D721Med (cell line): ENCODE measurements at places on chromosomes 7 and 10.
A peak's percentile ranks its signal among the peaks of the same experiment; 100 is the strongest.

DNA sequence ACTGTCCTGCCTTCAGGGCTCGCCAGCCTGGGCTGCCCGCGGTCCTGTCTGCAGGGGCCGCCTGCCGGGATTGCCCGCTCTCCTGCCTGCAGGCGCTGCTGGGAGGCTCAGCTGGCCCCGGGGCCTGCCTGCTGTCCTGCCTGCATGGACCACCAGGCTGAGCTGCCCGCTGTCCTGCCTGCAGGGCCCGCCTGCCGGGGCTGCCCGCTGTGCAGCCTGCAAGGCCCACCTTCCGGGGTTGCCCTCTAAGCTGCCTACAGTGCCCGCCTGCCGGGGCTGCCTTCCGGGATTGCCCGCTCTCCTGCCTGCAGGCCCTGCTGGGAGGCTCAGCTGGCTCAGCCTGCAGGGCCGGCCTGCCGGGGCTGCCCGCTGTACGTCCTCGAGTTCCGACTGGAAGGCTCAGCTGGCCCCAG, 164.4 kb downstream of the GLRX3 start:
- DNase-seq, result no peak

DNA sequence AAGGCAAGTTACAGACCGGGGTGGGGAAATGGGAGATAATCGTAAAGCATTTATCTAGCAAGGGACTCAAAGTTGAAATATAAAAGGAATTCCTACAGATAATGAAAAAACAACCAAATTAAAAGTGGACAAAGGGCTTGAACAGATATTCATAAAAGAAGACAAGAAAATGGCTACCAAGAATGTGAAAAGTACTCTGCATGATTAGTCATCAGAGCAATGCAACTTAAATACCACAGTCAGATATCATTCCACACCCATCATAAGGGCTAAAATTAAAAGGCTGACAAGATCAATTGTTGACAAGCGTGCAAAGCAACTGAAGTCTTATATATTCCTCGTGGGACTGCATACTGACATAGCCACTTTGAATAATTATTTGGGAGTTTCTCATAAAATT, 124.6 kb upstream of the RSU1 start:
- DNase-seq, result no peak

DNA sequence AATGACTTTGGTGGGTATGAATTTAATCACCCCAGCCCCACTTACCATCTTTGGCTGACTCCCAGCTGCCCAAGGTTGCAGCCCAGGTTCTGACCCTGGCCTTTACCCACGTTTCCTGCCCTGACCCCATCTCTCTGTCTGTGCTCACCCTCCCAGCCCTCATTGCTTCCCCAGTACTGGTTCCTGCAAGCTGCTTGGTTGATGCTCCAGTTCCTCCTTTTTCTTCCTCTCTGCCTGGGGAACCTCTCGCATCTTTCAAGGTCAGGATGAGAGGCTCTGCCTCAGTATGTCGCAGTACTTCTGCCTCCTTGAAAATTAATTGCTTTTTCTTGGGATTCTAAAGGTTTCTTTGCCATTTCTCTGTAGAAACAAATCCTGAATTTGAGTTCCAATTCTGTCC, 263.8 kb upstream of the ZNF32 start:
- DNase-seq, result no peak

DNA sequence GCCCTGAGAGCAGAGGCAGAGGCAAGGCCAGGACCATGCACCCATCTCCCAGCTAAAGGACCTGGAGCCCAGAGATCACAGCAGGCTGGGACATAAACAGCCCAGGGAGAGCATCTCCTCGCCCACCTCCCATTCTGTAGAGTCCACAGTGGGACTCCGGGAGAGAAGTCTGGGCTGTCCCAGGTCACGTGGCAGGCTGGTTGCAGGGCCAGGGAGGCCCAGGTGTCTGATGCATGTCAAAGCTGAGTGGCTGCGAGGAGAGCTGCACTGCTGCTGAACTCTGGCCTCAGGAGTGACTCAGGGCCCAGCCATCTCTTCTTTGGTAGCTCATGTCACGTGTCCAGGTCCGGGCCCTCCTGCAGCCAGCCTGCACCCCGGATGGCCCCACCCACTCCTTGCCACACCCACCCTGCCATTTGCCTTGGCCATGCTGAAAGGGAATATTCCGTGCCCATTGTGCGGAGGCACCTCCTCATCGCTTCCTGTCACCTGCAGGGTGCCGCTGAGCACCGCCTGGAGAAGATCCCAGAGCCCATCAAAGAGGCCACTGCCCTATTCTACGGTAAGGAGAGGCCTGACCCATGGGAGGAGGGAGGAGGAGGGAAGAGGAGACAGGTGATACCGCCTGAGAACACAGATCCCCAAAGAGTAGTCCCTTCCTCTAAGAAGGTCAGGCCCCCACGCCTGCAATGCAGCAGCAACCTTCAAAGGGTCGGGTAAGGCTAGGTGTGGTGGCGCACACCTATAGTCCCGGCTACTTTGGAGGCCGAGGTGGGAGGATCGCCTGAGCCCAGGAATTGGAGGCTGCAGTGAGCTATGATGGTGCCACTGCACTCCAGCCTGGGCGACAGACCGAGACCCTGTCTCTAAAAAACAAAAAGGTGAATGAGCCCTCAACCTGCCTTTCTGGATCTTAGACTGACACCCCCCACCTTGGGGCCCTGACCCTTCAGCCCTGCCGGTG, 12.6 kb upstream of the SH2B2 start:
- no peak for DNase-seq

DNA sequence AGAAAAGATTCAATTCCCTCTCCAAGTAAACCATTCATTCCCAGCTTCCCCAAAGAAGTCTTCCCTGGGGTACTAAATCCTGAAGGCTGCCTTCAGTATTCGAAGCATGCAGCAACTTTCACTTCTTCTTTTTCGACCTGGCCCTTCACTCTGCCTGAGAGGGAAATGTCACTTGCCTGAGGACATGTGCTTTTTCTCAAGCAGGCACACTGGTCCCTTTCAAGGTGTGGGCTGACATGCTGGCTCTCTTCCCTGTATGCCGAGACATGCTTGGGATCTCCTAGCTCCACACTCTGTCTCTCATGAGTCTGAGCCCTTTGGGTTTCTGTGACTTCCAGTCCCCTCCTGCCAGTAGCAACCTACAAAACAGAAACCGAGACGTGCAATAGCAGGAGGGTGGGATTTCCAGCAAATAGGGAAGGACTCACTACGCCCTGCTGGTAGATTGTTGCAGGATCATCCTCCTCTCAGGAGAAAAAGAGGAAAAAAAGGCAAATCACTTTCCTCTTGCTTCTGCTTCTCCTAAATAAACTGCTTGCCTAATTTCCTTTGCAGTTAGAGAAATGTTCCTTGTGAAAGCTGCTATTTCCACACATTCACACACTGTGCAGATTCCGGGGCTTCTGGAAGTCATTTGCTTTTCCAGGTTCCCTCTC, 33.5 kb downstream of the FIGNL1 start:
- DNase-seq, result no peak

- no peak for DNase-seq
Measured at GRCh38 chr7:30087371-30087770, 47.4 kb upstream of the MTURN start.

- peak; percentile 57 for DNase-seq
Measured at GRCh38 chr7:39741942-39742623, 118.7 kb downstream of the RALA start.

GRCh38 chr10:130000918-130001317, 36.8 kb upstream of the EBF3 start:
- no peak for DNase-seq

DNA sequence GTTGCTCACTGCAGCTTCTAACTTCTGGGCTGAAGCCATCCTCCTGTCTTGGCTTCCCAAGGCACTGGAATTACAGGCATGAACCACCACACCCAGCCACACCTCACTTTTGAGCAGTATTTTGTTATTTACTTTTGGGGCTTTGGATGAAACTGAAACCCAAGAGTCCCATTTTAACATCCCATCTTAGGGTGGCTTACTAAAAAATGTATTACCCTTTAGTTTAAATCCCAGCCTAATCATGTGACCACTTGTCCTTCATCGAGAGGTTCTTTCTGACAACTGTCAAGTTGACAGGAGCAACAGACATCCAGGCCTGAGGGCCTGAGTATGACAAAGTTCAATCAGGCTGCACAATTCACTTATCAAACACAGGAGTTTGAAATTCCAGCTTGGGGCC, 33.6 kb downstream of the C10orf67 start:
- no peak for DNase-seq

GRCh38 chr10:80603516-80603915, 65.8 kb downstream of the SH2D4B start:
- no peak for DNase-seq

DNA sequence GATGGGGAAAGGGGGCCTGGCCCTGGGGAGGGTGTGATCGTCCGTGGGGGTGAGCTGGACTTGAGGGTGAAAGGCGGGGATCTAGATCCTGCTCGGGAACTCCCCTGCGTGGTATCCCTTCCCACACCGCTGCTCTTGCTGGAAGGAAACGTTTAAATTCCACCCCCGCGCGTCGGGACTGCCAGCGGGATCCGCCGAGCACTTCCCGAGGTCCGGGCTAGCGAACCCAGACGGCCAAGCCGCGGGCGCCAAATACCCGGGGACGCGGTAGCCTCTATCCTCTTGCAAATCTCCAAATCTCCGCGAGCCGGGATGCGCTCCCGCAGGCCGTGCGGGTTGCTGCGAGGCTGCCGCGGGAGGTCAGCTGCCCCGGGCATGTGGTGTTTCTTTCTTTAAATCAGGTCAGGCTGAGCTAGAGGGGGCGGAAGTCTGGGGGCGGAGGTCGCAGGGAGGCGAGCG, 904 bp downstream of the NPTX2 start:
- no peak for DNase-seq

GRCh38 chr10:108462005-108462404, 1297.5 kb upstream of the SORCS1 start:
- DNase-seq, result no peak

GRCh38 chr7:107014387-107015023, 30.0 kb upstream of the PRKAR2B start:
- no peak for DNase-seq

- DNase-seq, result no peak
Measured at GRCh38 chr10:86387178-86387794, 20.7 kb upstream of the GRID1 start.

DNA sequence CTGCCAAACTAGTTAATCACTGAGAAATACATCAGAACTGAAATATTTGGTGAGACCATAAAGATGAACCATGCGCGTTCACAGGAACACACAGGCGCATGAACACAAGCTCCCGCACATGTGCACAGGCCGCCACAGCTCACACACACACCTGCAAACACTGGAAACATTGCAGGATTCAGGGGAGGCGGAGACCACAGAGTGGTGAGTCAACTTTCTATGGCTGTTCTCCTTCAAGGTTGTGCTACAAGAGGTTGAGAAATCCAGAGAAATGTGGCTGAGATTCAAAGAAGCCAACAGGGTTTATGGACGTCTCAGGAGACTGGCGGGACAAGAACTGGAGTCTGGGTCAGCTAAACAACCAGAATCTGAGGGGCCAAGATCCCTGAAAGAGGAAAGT, 17.8 kb downstream of the ESYT2 start:
- no peak for DNase-seq

DNA sequence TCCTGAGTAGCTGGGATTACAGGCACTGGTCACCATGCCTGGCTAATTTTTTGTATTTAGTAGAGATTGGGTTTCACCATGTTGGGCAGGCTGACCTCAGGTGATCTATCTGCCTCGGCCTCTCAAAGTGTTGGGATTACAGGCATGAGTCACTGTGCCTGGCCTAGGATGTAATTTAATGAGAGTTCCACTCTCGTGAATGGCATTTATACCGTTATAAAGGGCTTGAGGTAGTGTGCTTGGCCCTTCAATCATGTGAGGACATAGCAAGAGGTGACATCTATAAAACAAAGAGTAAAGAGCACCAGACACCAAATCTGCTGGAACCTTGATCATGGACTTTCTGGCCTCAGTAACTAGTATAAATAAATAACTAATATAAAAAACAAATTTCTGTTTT, 93.5 kb upstream of the PPP1R9A start:
- DNase-seq, result no peak

DNA sequence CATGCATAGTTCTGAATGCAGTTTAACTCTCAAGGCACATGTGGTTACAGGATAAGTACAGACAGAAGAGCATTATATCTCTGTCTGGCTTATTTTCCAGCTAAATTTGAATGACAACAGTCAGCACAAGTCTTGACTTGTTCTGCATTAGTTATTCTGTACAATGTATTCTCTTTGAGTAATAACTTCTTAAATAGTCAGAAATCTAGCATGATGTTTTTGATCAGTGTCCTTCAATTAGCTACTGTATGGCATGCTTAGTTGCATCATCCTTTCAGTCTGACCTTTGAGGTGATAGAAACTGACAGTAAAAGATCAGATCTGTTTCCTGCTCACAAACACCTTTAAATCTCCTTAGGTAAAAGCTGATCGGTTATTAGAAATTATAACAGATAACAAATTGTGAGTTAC, 118.1 kb downstream of the ARL4A start:
- DNase-seq, result no peak

DNA sequence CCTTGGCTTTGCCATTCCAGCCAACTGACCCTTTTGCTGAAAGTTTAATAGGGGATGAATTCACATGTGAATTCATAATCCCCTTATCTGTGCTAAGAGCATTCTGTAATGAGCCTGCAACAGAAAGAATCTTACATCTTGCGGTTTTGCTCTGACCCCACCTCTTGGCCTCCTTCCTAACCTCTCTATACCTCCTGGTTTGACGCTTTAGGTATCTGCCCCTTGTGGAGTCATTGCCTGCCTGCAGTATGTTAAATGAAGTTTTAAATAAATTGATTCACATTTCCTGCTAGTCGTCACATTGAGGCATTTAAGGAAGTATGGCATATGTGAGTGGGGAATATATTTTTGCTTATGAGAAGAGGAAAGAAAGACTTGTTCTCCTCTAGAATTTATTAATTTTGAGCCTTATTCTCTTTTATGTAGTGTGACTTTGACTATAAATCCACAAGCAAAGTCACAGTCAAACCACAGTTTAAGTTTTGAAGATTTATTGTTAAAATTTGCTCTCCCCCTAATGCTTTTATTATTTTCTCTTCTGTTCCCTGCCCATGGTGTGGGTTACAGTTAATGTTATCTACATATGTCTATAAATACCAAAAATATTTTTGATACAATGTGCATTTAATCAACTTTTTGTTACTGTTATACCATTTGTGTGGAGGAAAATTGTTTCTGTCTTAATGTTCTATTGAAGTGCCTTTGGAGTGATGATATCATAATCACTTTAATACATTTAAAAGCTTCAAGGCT, 60.9 kb downstream of the LRMDA start:
- no peak for DNase-seq

DNA sequence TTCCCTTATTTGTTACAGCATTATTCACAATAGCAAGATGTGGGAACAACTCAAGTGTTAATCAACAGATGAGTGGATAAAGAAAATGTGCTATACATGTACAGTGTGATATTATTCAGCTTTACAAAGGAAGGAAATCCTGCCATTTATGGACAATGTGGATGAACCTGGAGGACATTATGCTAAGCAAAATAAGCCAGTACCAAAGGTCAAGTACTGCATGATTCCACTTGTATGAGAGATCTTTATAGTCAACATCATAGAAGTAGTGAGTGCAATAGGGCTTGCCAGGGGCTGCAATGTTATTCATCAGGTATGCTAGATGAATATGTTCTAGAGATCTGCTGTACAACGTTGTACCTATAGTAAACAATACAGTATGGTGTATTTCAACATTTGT, 138.5 kb upstream of the AGR3 start:
- DNase-seq, result no peak

GRCh38 chr7:139656387-139656786, 121.4 kb downstream of the HIPK2 start:
- no peak for DNase-seq

GRCh38 chr7:116899308-116899707, 36.9 kb downstream of the CAPZA2 start:
- DNase-seq, result no peak
